ENCODE measurements at places on chromosomes 5 and 9. TPM values are rescaled to one million over a fixed set of nuclear protein-coding genes. Genes with fewer than 3 reads are reported as not detected.

The PTPDC1 gene
- 7.3 TPM for total RNA-seq

The RANBP6 gene
- 18.4 TPM for total RNA-seq

The TNPO1 gene
- total RNA-seq = 211 TPM

The ENDOG gene
- 17.5 TPM for total RNA-seq

The LECT2 gene
- total RNA-seq = not detected

The WDR70 gene
- 38.4 TPM for total RNA-seq

The TRPM3 gene
- total RNA-seq = 9.7 TPM

The UNC13B gene
- total RNA-seq = 51.7 TPM

GRCh38 chr5:79170661-79171060 lies 59.1 kb downstream of the BHMT start:
- H3K27ac ChIP-seq = no peak overlapping the region
- H3K36me3 ChIP-seq = no peaks in the 10 kb centered on the region
- no peak for DNase-seq
- no peak overlapping the region for H3K4me3 ChIP-seq

GRCh38 chr5:125703616-125704015 lies 719.6 kb upstream of the GRAMD2B start:
- H3K4me1 ChIP-seq = peaks cover 3% of the 10 kb centered on the region
- no peaks in the 10 kb centered on the region for H3K27me3 ChIP-seq
- DNase-seq = no peak
- no peak overlapping the region for H3K4me3 ChIP-seq

- H3K4me3 ChIP-seq = no peak overlapping the region
- no peak overlapping the region for H3K27ac ChIP-seq
Observed at GRCh38 chr9:20290257-20290656, 332.0 kb downstream of the MLLT3 start.

GRCh38 chr5:33973271-33973670 lies 11.2 kb downstream of the SLC45A2 start:
- H3K27ac ChIP-seq = no peak overlapping the region
- DNase-seq = no peak
- no peaks in the 10 kb centered on the region for H3K36me3 ChIP-seq
- H3K27me3 ChIP-seq = no peaks in the 10 kb centered on the region
- H3K4me3 ChIP-seq = no peak overlapping the region
- 0 out of 2 replicates have a peak, but pooled peaks cover 6% of the 10 kb centered on the region for H3K4me1 ChIP-seq

DNA sequence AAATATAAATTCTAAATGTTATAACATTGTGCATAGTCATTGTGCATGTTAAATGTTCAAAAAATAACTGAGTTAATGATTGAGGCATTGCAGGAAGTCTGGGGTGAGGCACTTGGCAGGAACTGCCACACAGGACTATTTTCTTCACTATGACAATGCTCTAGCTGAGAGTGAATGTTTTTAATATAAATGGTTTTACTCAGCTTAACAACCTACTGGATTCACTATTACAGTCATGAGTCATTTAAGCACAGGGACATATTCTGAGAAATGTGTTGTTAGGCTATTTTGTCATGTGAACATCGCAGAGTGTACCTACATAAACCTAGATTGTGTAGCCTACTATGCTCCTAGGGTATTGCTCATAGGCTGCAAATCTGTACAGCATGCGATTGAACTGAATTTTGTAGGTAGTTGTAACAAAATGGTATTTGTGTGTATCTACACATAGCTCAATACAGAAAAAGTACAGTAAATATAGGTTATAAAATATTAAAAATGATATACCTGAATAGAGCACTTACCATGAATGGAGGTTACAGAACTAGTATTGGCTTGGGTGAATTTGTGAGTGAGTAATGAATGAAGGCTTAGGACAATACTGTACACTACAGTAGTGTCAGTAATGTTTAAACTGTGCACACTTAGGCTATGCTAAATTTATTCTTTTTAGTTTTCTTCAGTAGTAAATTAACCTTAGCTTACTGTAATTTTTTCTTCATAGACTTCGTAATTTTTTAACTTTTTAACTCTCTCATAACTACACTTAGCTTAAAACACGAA lies 346.1 kb upstream of the PTGER4 start:
- DNase-seq = no peak
- no peak overlapping the region for H3K27ac ChIP-seq
- no peaks in the 10 kb centered on the region for H3K36me3 ChIP-seq
- no peaks in the 10 kb centered on the region for H3K4me1 ChIP-seq

GRCh38 chr9:73162987-73163768 lies 11.5 kb downstream of the ANXA1 start:
- H3K4me1 ChIP-seq = no peaks in the 10 kb centered on the region
- no peaks in the 10 kb centered on the region for H3K36me3 ChIP-seq
- no peaks in the 10 kb centered on the region for H3K27me3 ChIP-seq

GRCh38 chr5:151574444-151574996 lies 16.6 kb downstream of the FAT2 start:
- H3K4me3 ChIP-seq = no peak overlapping the region
- H3K27ac ChIP-seq = no peak overlapping the region
- H3K4me1 ChIP-seq = no peaks in the 10 kb centered on the region

GRCh38 chr9:79632060-79632459 lies 60.3 kb downstream of the TLE4 start:
- no peaks in the 10 kb centered on the region for H3K27me3 ChIP-seq
- H3K4me1 ChIP-seq = peaks cover 4% of the 10 kb centered on the region
- H3K27ac ChIP-seq = no peak overlapping the region
- no peak overlapping the region for H3K4me3 ChIP-seq

- no peaks in the 10 kb centered on the region for H3K4me1 ChIP-seq
- H3K27ac ChIP-seq = no peak overlapping the region
- H3K27me3 ChIP-seq = no peaks in the 10 kb centered on the region
- no peaks in the 10 kb centered on the region for H3K36me3 ChIP-seq
Observed at GRCh38 chr9:95101326-95101725, 216.2 kb downstream of the FANCC start.

- no peaks in the 10 kb centered on the region for H3K36me3 ChIP-seq
- no peak for DNase-seq
- no peak overlapping the region for H3K27ac ChIP-seq
- no peaks in the 10 kb centered on the region for H3K27me3 ChIP-seq
Observed at GRCh38 chr9:134315716-134316448, 10.4 kb upstream of the RXRA start.

Measured in H1 (cell line).